ENCODE measurements at places on chromosomes 6 and 20.

- DNase-seq, result no peak
These were observed 127.5 kb downstream of the SOBP start for GRCh38 chr6:107617341-107617932.

GRCh38 chr20:45456632-45457031 lies 12.9 kb upstream of the WFDC2 start:
- DNase-seq, result no peak

GRCh38 chr20:58175836-58176235 lies 52.6 kb downstream of the ANKRD60 start:
- no peak for DNase-seq

GRCh38 chr20:4195499-4195898 lies 180.1 kb upstream of the RNF24 start:
- DNase-seq, result no peak

DNA sequence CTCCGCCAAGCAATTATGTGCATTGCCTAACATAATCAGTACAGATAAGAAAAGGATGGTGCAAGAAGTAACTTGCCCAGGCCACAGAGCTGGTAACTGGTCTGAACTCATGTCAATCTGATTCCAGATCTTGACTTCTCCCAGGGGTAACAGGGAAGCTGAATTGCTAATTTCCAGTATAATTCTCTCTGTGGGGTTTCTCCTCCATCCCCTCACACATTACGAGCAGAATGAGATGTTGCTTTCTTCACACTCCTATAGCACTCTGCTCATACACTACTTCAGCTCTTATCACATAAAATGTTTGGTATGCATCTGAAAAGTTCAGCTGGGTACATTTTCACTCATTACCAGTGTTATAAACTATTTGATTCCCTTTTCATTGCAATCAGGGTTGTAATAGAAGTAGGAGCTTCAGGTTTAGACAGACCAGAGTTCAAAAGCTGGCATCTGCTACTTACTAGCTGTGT lies 24.0 kb upstream of the LRRC1 start:
- no peak for DNase-seq

DNA sequence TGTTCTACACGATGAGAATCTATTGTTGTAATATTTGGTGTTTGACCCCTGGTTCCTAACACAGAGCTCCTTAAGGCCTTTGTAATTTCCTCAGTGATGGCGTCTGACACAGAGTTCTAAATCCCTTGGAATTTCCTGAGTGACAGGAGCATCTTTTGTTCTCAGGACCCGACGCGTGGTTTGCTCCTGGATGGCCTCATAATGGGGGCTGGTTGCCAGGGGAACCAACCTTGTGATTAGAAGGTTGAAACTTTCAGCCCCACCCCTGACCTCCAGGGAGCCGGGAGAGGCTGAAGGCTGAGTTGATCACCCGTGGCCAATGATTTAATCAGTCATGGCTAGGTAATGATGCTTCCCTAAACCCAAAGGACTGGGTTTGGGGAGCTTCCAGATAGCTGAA lies 20.5 kb upstream of the ZNF133 start:
- DNase-seq, result no peak

- DNase-seq, result no peak
These were observed 31.0 kb downstream of the GLO1 start for GRCh38 chr6:38671885-38672467.

- DNase-seq, result no peak
These were observed 21.1 kb downstream of the RAET1L start for GRCh38 chr6:150004101-150004782.

DNA sequence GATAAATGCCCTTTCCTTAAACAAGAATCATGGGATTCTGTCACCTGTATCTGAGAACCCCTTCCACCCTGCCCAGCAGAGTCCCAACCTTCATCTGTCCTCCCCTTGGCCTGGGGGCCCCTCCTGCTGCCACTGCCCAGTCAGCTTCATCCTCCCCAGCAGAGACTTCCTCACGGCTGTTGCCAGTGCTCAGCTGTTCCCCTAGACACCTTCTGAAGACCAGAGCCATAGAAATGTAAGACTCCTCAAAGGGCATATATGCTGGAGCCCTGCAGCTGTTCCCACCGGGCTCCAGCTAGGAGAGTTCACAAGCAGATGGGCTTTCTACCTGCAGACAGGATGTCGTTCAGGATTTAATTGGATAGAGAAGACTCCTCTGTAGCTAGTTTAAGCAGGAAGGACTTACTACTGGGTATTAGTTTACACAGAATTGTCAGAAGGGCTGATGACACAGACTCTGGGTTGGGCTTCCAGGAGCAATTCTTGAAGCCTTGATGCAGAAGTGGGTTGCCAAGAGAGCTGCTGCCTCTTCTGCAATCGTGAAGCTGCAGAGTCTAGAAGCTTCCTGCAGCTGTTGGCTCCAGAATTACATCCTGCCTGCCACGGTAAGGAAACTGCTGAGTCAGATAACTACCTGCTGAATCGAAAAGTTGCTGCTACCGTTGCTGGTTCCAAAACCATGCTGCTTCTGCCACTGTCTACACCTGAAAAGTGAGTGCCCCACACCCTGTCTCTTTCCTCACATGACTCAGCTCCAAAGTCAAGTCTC lies 57.1 kb upstream of the MLN start:
- DNase-seq, result no peak

Data from omental fat pad (tissue), 4 donors.